ENCODE measurements at places on chromosomes 7 and 10.

GRCh38 chr10:85851325-85851724 lies 515.3 kb downstream of the GRID1 start:
- no peak for DNase-seq

- peak; percentile 73 for DNase-seq
Measured at GRCh38 chr10:35447693-35448407, 111.5 kb downstream of the CCNY start.

- no peak for DNase-seq
Measured at GRCh38 chr7:117827862-117828261, 45.4 kb downstream of the CTTNBP2 start.

DNA sequence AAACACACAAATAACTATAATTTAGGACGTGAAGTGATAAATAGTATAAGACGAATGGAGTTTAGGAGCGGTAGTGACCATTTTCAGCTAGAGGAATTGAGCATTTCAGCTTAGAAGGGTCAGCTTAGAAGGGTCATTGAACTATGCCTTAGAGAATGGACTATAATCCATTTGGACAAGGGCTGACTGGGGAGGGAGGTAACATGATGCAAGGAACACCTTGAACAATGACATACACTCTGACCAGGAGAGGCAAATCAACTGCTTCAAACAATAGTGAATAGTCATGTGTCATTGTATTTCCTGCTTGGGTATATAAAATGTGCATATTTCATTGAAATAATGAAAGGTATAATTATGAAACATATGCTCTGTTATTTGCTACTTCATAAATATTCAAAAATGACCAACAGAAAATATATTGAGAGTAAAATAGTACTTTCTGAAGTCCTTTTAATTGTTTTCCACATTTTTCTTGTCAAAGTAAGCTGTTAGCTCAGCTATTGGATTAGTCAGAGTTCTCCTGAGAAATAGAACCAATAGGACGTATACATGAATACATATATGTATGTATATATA lies 40.5 kb upstream of the WASL start:
- DNase-seq: no peak

DNA sequence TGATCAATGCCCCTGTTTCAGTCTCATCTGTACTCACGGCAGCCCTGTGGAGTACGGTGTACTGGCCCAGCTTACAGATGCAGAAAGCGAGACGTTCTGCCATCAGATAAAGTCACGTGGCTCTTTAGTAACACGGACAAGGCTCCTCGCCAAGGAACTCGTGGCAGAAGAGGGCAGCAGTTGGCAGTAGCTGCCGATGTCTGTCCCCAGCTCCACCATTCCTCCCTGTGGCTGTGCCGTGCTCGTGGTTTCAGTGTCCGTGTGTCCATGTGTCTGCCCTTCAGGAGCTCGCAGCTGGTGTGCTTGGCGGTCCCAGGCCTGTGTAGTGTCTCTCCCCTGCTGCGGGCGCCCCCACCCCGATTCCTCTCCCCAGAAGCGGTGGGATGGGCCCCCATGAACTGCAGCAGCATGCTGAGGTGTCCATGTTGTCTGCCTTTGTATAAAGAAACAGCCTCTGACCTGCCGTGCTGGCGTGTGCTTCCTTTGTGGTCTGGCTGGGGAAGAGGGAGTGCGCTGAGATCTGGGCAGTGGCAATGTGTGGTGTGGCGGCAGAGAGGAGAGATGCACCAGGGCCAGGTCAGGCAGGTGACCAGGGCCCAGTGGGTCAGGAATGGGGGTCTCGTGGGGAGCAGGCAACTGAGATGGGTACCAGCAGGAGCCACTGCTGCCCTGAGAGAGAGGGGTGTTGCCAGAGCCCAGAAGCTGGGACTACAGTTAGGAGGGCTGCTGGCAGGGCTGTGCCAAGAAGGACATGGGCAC lies 9.8 kb downstream of the RHBDD2 start:
- DNase-seq: no peak

DNA sequence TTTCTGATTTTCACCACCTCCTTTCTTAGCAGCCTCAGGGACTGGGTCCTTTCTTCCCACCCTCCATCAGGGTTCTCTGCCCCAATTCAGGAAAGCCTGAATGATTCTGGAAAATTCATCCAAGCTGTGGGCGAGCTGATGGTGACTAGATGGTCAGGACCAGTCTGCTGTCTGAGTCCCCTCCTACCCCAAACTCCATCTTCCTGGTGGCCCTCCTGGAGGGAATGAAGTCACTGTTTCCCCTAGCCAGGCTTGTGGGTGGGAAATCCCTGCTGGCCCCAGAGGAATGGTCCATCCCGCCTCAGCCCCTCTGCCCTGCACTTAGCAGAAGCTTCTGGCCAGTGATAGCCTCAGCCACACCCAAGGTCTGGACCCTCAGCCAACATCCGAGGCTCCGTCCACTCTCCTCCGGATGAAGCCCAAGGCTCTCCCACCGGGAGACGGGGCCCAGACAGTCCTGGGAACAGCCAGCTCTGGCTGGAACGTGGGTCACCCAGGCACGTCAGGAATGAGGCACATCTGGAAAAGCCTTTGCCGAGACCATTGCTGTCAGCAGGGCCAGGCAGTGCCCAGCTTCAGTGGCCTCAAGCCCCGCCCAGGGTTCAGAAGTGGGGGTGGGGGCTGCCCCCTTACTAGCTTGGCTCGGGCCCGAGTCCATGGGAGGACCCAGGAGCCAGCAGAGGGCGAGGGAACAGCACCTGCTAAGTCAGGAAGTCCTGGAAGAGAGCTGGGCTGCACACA lies 4.0 kb upstream of the AQP1 start:
- no peak for DNase-seq
